NCI-H1092 treated with DMSO at 0.1 percent for 48 hours (cell line): ENCODE measurements at places on chromosomes 4 and X.
A peak's percentile ranks its signal among the peaks of the same experiment; 100 is the strongest.

DNA sequence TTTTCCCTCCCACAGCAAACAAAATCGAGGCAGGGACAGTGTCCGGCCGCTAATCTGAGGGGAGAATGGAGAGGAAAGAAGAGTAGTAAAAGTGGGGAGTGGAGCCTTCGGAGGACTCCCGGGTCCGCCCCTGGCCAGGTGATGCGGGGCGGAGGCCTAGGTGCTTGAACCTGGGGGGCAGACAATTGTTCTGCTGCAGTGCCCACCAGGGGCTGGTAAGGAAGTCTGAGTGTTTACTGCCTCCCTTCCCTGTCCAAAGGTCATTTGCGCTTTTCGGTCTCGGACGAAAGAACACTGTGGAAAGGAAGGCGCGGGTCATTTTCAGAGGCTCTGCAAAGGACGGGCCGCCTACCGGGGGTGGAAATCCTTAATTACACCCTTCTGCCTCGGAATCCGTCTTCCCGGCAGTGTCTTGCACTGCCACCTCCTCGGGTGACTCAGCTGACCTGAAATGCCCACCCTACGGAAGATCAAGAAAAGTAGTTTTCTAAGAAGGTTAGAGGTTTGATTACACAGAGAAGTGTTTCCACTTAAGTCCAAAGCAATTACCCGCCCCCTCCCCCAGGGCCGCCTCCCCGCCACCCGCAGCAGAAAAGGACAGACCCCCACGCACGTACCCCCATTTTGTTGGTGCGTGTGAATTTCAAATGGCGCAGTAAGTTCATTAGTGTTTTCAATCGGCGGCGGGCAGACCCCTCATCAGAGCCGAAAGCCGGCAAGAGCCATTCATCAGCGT is 99.9 kb upstream of the TENM3 start:
- no peak for DNase-seq

- DNase-seq, result no peak
Measured at GRCh38 chr4:48693856-48694574, 86.1 kb downstream of the FRYL start.

GRCh38 chr4:73161527-73162185 is 92.1 kb upstream of the COX18 start:
- no peak for DNase-seq

DNA sequence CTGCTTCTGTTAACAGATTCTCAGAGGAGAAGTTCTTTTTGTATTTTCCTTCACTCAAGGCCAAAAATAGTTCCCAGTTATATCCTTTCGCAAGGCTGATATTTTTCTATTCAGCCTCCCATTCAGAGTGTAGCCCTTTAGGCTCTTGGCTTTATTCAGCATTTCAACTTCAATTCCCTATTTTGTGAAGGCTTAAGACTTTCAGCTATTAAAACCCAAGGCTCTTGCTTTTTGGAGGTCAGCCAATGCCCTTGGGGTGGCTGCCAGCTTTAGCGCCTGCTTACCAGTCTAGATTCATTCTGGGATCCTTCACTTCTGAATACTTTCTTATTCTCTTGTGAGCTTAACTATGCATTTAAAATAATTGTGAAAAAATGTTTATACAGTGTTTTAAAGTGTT is 57.3 kb upstream of the ADGRA3 start:
- peak; percentile 19 for DNase-seq

- DNase-seq, result no peak
Measured at GRCh38 chr4:36392916-36393315, 111.5 kb downstream of the DTHD1 start.

DNA sequence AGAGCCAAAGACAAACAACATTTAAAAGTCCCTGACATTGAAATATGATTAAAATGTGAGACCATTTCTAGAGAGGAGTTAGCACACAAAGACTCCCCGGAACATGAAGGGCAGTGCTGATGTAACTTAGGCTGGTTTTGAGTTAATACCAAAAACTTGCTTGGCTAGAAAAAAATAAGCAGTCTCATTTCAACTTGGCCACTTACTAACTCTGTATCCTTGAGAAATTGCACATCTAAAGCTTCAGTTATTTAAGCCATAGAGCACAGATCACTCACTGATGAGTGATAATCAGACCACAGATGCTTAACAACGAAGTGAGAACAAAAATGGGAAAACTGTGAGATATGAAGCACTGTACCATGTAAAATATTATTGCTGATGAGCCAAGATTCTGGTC is 65.9 kb upstream of the MAOA start:
- DNase-seq, result no peak

DNA sequence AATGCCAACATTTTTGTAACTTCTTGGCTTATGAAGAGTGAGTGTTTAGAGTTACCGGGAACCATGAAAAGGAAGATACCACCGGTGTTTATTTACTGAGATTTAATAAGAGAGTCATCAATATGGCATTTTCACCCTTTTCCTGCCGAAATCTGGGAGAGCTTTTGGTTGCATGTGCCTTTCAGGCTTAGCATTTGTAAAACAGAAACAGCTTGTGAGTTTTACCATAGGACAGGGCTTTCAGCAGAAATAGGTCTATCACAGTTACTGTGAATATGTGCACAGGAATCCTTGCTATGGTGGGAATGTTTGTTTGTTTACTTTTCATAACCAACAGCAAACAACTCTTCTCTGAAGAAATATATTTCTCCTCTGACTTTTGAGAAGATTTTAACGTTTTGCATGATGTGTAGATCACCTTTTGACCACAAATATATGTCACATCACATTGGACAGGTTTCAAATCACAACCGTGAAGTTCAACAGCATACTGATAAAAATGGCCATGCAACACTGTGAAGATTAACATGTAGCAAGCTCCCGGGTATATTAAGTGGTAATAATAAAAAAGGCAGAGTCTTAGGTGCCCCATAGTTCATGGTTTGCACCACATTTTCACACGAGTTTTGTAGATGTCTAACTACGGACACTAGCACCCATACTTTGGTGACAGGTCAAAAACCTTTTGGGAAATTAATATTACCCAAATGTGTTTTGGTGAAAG is 21.3 kb downstream of the ARHGAP24 start:
- no peak for DNase-seq

GRCh38 chrX:139429913-139430312 is 100.6 kb upstream of the F9 start:
- DNase-seq, result no peak

DNA sequence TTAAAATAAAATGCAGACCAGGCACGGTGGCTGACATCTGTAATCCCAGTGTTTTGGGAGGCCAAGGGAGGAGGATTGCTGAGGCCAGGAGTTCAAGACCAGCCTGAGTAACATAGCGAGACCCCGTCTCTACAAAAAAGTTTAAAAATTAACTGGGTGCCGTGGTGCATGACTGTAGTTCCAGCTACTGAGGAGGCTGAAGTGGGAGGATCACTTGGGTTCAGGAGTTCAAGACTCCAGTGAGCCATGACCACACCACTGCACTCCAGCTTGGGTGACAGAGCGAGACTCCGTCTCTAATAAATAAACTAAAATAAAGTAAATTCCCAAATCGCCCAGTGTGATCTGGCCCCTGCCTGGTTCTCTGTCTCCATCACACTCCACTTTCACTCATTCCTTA is 43.7 kb downstream of the TENM3 start:
- DNase-seq, result no peak

- no peak for DNase-seq
Measured at GRCh38 chr4:53459548-53459947, 82.1 kb downstream of the FIP1L1 start.

DNA sequence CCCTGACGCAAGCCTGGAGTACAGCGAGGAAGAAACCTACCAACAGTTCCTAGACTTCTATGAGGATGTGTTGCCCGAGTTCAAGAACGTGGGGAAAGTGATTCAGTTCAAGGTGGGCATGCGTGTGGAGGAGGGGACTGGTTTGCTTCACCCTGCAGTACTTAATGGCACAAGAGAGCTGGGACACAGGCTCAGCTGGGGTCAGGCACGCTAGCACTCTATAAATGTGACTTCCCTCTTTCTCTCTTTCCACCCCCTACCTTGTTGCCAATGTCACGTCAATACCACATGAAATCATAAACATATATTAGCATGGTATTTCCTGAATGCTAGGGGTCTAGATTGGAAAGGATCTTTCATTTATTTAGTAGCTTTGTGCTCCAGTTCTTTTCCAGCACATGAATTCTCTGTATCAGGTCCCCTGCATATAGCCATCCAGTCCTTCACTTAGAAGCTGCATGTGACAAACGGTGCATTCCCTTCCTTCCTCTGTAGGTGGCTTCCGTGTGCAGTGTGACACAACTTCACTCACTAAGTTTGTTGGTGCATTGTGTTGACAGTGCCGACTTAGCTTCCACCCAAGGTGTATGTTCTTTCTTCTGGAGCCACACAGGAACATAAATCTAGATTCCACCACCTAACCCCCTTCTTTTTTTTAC is 25.6 kb downstream of the ZRSR2 start:
- no peak for DNase-seq

DNA sequence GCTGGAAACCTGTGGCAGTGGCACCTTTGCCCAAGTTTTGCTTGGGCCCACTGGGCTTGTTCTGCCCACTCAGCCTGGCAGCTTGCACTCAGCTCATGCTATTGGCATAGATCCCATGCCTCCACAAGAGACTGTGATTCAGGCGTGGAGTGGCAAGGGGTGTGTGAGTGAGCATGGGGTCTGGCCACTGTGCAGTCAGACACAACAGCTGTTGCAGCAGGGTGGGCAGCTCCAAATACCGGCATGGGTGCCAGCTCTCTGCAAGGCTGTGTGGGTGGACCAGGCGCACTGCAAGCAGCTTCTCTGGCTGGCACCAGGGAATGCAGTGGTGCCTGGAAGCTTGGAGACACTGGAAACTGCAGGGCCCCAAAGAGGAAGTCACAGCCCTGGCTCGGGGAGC is 27.4 kb upstream of the DIPK2B start:
- DNase-seq, result no peak

DNA sequence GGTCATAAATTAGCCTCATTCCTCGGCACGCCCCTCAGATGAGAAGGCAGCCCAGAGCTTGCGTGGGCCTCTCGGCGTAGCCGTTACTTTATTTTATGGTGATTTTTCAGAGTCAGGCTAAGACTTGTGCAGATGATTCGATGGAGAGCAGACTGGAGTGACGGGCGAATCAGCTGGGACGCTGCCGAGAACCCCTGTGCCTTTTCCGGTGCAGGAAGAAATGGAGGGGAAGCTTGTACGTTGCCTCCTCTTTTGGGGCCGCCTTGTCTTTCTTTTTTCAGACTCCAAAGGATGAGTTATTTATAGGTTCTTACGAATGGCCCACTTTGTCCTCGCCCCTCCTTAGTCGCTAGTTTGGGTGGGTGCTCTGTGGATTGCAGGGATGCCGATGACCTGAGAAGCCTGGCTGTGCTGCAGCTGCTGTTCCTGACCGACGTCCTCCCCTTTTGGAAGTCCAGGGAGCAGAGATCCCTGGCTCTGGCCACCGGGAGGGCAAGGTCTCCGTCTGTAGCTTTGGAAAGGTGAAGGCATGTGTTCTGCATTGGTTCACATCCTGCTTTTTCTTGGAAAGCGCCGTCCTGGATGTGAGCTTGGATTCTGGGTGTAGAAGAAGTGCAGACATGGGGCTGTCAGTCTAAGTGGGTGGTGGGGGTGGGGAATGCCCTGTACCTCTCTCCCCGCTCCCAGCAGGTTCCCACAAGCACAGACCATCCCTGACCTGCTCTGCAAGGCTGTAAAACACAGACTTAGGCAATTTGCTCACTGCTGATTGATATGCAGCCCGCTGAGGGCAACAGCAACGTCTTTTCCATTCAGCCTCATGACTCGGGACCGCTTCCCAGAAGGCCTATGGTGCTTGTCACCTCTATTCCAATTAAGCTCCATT is 9.3 kb downstream of the SORCS2 start:
- no peak for DNase-seq

DNA sequence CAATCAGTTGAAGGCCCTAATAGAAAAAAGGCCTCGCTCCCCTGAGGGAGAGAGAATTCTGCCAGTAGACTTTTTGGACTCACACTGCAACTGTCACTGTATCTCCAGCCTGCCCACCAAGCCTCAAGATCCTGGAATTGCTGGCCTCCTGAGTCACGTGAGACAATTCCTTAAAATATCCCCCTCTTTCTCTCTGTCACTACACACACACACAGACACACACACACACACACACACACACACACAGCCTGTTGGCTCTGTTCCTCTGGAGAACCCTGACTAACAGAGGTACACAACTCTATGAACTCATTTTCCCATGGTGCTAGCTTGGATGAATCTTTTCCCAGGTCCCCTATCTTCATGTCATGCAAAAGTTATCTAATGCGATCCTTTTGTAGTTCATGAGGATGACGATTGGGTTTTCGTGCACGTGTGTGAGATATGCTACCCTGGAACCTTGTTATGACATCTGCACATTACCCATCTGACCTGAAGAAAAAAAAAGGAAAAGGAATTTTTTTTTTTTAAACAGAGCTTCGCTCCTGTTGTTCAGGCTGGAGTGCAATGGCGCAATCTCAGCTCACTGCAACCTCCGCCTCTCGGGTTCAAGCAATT is 13.7 kb downstream of the CLRN2 start:
- DNase-seq, result no peak

GRCh38 chr4:163556177-163556576 is 61.7 kb downstream of the TMA16 start:
- no peak for DNase-seq

DNA sequence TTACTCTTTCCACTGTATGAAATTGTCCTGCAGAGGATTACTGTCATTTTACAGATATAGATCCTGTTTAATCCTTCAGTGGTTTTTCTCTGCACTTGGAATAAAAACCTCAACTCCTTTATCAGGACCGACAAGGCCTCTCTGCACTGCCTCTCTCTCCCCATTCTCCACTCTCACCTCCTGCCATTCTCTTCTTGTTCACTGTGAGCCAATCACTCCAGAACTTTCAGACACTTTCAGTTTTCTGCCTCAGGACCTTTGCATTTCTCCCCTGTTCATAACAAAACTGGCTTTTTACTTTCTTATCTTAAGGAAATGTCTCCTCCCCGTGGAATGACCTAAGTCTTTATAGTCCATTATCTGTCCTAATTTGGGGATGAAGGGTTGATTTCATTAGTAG is 137.3 kb downstream of the ELOVL6 start:
- no peak for DNase-seq

DNA sequence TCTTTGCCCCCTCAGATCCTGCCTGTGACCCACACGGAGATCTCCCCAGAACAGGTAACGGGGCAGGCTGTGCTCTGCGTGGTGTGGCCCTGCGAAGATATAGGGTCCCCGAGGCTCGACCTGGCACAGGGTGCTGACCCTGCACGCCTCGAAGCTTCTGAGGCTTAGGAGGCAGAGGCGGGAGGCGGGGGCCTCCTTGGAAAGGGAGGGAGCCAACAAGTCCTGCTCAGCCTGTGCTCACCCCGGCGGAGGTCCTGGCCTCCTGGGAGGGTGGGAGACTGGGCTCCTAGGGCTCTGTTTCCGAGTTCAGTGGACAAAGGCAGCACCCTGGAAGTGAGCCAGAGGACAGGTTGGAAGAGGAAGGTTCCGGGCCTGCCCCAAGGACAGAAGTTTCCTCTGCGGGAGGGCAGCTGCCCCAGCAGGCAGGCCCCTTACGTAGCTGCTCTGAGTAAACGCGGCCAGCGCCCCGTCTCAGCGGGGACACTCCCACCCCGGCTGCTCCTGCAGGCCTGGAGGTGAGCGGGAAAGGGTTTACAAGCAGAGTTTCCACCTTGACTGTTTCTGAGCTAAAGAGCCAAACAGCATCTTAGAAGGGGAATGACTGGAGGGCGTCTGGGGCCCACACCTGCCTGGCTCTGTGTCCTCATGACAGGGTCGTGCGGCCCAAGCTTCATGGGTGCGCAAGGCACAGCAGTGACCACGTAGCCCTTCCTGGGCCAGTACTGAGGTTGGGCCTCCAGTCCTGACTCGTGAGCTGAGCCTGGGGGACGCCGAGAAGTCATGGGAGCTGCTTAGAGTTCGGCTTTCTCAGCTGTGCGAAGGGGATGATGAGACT is 16.1 kb downstream of the TMEM175 start:
- DNase-seq, result no peak
